Stromal cell of bone marrow (primary cell): ENCODE measurements at places on chromosomes 6 and 20.

DNA sequence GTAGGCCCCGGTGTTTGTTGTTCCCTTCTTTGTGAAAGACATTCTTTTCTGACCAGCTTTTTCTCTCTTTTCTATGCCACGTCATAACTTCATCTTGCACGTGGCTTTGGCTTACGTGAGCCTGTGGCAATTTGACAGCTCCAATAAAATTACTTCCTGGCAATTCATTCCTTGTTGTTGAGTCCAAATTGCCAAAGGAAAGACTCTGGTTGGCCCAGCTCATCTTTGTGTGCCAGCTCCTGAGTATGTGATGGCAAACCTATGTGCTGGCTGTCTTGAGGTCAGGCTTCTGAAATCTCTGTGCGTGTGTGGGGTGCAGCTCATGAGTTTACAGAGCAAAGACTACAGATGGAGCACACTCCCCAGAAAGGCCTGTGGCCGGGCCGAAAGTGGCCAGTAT, 272.5 kb upstream of the SGK1 start:
- peak; percentile 31 for DNase-seq

GRCh38 chr20:49323622-49324238, 45.9 kb upstream of the ZNFX1 start:
- DNase-seq, result peak; percentile 79

DNA sequence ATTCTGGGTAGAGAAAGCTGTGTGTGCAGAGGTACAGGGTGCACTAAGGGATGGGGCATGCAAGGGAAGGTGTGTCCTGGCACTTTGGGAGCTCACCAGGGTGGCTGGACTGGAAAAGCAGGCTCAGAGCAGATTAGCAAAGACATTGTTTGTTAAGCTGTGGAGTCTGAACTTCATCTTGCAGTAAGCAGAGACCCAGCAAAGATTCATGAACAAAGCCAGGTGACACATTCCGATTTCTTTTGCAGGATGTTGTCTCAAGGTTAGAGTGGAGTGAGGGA, 28.8 kb downstream of the DUSP22 start:
- no peak for DNase-seq

DNA sequence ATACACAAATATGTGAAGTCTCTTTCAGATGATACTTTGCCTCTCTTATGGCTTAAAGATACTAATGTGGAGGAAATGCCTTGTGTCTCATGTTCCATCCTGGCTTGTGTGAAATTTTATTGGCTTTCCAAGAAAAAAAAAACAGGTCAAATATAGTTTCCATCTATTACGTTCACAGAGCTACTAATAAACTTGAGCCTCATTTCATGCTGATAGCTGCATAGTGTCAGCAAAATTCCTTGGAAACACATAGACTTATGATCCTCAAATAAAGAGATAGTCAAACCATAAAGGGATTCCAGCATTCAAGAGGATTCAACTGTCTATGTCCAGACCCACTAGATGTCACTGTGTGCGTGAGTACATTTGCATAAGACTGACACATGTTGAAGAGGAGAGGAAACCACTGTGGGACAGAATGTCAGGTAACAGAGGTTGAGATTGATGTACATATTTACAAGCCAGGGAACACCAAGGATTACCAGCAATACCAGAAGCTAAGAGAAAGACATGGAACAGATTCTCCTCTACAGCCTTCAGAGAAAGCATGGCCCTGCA, 266.6 kb downstream of the COL12A1 start:
- no peak for DNase-seq

- DNase-seq, result peak; percentile 74
Measured at GRCh38 chr6:163585932-163586437, 171.5 kb downstream of the QKI start.

- no peak for DNase-seq
Measured at GRCh38 chr20:53195876-53196610, 223.9 kb downstream of the TSHZ2 start.

- no peak for DNase-seq
Measured at GRCh38 chr20:64220891-64221527, 34.5 kb upstream of the PCMTD2 start.

GRCh38 chr6:40779409-40779808, 192.2 kb upstream of the LRFN2 start:
- peak; percentile 62 for DNase-seq

DNA sequence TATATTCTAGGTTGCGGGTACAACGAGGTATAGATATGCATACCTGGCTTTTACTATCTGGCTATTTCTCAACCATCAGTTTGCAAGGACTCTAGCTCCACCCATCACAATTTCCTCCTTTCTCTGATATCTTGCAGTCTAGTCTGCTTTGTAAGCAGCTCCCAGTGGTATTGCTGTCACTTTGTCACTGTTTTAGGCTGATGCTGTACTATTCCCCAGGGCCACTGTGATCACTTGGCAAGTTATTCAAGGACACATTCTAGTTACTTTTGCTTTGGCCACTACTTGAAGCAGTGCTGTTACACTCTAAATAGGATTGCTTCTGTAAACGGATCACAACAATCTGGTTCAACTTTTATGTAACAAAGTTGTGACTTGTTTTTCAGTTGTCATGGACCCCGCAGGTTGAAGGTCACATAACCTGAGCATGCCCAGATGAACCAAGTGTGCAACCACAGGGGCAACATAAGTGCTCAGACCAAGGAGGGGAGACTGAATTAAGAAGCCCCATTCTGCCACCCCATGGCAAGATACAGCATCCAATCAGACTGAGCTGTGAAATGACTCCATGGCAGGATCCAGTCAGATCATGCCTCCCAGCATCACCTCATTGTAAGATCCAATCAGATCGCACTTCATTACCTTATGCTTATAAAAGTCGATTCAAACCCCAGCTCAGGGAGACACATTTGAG, 588.4 kb upstream of the CITED2 start:
- no peak for DNase-seq

DNA sequence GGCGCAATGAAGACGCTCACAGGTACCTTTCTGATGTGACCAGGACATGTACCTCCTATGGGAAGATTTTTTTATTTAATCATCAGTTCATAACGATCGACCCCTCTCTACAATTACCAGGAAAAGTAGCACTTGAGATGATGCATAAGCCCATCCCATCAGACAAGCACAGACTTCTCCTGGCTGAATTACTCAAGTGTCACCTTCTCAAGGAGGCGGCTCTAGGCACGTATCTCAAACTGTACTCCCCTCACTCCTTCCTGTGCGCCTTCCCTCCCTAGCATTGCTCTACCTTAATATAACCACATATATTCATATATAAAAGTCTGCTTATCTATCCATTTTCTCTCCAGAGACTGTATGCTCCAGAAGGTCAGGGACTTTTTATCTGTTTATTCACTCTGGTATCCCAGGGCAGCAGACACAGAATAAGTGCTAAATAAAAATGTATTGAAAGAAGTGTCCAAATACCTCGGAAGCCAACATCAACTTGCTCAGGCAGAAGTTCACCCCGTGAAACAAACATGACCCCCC, 71.5 kb downstream of the CNKSR3 start:
- DNase-seq, result no peak

DNA sequence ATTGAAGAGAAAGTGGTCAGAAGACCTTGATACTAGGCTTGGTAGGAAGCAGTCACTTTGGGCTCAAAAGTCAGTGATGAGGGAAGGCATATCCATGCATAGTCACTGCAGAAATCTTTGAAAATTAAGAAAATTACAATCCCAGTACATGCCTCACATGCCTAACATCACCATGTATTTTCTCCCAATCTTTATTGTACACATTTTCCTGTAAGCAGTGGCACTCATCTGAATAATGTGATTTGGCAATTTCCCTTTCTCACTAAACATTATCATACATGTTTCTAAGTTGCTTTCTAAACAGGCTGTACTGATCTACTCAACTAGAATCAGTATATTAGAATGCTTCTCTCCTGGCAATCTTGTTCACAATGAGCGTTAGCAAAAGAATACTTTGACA, 280.7 kb upstream of the SUPT3H start:
- DNase-seq, result no peak

DNA sequence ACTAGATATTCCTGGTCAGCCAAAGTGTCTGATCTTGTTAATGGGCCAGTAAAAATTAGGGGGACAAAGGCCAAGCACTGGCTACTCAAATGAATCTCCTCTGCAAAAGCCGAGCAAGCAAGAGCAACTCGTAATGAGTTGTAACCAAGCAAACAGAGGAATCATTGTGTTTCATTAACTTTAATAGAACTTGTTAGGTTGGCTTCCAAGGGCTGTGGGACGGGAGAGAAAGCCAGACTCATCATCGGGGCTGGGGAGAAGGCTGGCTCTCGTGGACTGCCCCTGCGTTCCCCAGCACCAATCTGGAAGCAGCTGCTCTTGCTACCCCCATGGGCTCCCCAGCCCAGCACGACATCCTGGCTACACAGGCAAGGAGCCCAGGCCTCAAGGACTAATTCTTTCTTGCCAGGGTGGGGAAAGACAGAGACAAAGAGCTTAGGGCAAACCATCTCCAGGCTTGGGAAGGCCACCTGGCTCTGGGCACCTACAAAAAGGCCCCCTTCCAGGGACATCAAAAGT, 10.5 kb upstream of the SCUBE3 start:
- DNase-seq, result no peak

- DNase-seq, result no peak
Measured at GRCh38 chr6:144338951-144339700, 54.0 kb downstream of the UTRN start.

DNA sequence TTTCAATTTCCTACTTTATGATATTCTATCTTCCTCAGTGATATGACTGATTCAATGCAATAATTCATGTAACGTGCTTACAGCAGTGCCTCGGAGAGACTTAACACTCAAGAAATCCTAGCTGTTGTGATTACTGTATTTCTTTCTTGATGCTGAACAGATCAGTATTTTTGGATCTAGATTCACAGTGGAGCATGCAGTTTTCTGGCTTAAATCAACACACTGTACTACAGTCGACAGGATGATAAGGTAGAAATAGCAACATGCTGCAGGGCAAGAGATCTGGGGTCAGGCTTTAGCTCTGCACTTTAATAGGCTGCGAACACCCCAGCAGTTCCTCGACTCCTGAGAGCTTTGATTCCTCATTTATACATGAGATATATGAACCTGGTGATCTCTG, 161.0 kb downstream of the AIG1 start:
- DNase-seq, result no peak

GRCh38 chr6:85662251-85662650, 19.6 kb upstream of the SYNCRIP start:
- no peak for DNase-seq

- DNase-seq, result no peak
Measured at GRCh38 chr6:1703091-1703855, 93.6 kb downstream of the FOXC1 start.

- DNase-seq, result no peak
Measured at GRCh38 chr6:157683707-157684106, 139.3 kb upstream of the SNX9 start.

GRCh38 chr20:33460711-33461110, 17.1 kb upstream of the SNTA1 start:
- DNase-seq, result no peak

GRCh38 chr6:62229231-62229630, 56.8 kb downstream of the KHDRBS2 start:
- no peak for DNase-seq

GRCh38 chr20:47687095-47687987, 97.9 kb downstream of the SULF2 start:
- DNase-seq, result no peak

GRCh38 chr6:112683926-112684325, 336.8 kb downstream of the RFPL4B start:
- DNase-seq, result peak; percentile 92

DNA sequence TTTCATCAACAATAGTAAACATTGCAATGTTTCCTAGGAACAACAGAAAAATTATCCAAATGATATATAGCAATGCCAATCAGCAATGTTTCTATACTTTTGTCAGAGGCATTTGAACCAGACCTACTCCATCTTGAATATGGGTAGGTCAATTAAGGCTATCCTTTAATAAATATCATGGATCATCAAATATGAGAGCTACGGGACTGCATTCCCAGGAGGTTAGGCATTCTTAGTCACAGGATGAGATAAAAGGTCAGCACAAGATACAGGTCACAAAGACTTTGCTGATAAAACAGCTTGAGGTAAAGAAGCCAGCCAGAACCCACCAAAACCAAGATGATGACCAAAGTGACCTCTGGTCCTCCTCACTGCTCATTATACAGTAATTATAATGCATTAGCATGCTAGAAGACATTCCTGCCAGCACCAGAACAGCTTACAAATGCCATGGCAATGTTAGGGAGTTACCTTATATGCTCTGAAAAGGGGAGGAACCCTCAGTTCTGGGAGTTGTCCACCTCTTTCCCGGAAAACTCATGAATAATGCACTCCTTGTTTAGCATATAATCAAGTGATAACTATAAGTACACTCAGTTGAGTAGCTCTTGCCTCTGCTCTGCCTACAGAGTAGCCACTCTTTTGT, 8.6 kb upstream of the SERPINB6 start:
- DNase-seq, result no peak

GRCh38 chr6:166911248-166911677, 45.1 kb downstream of the RNASET2 start:
- DNase-seq, result no peak

DNA sequence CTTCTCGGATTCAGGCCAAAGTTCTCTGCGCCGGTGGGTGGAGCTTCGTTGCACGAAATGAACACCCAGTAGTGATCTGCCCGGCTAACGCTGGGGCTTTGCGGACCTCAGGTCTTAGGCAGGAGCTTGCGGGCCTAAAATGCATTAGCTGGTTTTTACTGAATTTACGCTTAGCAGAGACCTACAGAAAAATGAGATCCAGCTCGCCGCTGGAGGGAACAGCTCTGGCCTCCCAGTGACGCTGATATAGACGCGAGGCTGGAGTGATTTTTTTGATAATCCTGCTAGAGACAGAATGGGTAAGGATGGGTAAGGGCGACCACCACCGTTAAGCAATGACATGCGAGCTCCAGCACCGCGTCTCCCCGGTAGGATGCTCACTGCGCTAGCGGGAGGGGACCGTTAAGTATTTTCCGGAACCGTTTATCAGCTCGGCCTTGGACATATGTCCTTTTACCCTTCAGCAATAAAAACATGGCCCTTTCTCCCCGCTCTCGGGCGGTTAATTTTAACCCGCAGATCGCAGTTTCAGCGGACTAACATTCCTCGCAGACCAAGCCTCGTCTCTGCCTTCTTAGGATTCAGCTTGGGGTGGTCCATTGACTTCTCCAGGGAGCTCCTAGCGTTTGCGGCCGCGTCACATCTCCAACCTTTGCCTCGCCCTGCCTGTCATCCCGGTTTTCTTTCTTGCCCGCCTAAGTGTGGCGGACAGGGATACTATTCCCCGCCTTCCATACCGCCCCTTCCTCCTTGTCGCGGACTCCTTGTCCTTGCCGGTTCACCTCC, 109.3 kb downstream of the GPX5 start:
- DNase-seq, result no peak

GRCh38 chr20:16279320-16279719, 293.9 kb downstream of the KIF16B start:
- DNase-seq, result no peak

GRCh38 chr20:35839904-35840303, 68.1 kb downstream of the PHF20 start:
- DNase-seq, result no peak
